Stimulated activated CD4-positive, alpha-beta T cell treated with anti-CD3 and anti-CD28 coated beads, TNF-alpha, amount 100 ng/mL, for 24 hours (primary cell): ENCODE measurements at places on chromosomes 2 and 18.

GRCh38 chr2:120847700-120848321 is 112.1 kb downstream of the GLI2 start:
- no peak for DNase-seq

- no peak for DNase-seq
These were observed 309.7 kb downstream of the MYCN start for GRCh38 chr2:16250056-16250425.

DNA sequence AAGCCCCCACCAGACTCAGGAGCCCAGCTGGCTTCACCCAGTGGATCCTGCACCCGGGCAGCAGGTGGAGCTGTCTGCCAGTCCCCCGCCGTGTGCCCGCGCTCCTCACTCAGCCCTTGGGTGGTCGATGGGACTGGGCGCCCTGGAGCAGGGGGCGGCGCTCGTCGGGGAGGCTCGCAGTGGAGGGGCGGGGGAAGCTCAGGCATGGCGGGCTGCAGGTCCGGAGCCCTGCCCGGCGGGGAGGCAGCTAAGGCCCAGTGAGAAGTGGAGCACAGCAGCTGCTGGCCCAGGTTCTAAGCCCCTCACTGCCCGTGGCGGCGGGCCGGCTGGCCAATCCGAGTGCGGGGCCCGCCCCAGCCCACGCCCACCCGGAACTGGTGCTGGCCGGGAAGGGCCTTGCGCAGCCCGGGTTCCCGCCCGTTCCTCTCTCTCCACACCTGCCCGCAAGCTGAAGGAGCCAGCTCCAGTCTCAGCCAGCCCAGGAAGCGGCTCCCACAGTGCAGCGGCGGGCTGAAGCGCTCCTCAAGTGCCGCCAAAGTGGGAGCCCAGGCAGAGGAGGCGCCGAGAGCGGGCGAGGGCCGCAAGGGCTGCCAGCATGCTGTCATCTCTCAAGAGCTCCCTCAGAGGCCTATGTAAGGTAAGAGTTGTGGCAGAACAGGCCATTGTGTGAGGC is 1307.8 kb upstream of the TMEFF2 start:
- DNase-seq: no peak

GRCh38 chr2:1826226-1826905 is 82.1 kb upstream of the PXDN start:
- no peak for DNase-seq

DNA sequence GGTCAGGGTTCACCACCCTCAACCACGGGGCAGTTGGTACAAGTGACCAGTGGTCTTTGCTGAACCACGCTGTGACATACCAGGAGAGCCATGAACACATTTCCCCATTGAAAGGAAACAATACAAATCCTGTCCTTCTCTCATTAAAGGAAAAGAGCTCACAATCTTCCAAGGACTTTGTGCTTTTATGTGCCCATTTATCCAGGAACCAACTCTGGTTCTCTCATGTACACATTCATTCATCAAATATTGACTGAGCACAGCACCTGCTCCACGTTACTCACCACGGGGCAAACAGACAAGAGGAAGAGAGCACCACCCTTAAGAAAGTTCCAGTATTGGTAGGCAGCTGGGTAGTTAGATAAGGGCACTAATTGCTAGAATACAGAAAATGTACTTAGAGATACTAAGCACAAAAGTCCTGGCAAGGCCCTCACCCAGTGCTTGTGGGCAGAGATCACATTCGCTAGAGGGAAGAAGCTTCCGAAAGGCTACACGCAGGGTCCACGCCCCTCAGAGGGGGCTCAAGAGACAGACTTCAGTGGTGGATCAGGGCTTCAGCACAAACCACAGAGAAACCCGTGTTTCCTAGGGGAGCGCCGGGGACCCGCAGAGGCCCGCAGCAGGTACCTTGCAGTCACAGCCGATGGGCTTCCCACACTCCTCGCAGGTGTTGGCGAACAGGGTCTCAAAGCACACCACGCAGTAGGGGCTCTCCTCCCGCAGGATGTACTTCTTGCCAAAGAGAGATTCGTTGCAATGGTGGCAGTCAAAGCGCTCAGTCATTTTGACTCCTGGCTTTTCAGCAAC is 12.9 kb downstream of the FHL2 start:
- DNase-seq: no peak

GRCh38 chr2:626491-627339 is 50.5 kb downstream of the TMEM18 start:
- DNase-seq: no peak

DNA sequence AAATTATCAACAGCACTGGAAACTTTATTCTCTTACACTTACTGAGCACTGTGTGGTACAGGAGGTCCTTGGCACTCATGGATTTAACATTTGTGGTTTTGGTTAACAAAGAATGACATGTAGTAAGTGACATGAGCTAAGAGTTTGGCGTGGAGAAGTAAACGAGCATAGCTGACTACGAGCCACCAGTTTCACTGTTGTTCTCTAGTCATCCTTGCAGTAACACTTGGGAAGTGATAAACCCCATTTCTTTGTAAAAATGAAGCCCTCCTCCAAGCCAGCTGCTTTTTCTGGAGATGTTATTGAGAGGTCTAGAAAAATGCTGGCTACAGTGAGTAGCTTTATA is 32.7 kb downstream of the QPCT start:
- peak; percentile 24 for DNase-seq

- DNase-seq: no peak
These were observed 169.2 kb downstream of the LPIN1 start for GRCh38 chr2:11915650-11916049.

DNA sequence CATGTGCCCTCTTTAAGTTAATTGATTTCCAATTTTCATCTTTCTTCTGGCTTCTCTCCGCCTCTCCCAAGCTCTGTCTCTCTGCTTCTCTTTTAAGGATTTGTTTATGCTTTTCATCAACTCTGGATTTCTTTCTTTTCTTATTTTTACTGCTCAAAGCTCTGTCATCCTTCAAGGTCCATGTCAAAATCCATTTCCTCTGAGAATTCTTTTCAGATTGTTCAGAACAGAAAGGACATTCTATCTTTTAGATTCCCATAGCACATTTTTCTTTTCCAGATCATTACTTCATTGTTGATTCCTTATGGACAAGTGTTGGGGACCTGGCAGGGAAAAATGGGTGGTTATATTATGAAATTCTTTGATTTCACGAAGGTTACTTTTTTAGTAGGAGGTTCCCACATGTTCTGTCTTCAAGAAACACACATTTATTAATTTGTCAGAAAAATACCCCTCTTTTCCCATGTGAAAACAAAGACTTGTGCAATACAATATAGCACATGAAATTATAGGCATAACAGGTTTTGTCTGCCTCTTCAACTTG is 12.3 kb downstream of the PMAIP1 start:
- DNase-seq: no peak

- no peak for DNase-seq
These were observed 571.2 kb upstream of the VRK2 start for GRCh38 chr2:57475391-57475790.

GRCh38 chr2:113711851-113712250 is 44.6 kb downstream of the SLC35F5 start:
- no peak for DNase-seq

- DNase-seq: no peak
These were observed 5.2 kb upstream of the SPAST start for GRCh38 chr2:32058130-32058529.
